ENCODE measurements at places on chromosomes 7 and 10.

DNA sequence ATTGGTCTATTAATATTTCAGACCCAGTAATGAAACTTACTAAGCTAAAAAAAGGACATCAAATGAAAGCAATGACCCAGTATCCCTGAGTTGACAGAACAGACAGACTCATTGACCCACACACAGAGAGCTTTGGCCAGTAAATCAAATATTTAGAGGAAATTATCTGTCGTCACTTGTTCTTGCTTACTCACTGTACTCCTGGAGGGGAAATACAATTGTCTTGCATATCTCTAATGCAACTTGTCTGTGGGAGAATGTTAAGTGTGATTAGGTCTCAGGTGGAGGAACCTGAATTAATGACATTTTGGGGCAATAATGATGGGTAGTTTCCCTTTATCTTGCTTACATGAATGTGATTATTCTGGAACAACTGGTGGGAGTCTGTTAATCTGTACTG, 80.4 kb downstream of the CUBN start:
- no peak for DNase-seq

DNA sequence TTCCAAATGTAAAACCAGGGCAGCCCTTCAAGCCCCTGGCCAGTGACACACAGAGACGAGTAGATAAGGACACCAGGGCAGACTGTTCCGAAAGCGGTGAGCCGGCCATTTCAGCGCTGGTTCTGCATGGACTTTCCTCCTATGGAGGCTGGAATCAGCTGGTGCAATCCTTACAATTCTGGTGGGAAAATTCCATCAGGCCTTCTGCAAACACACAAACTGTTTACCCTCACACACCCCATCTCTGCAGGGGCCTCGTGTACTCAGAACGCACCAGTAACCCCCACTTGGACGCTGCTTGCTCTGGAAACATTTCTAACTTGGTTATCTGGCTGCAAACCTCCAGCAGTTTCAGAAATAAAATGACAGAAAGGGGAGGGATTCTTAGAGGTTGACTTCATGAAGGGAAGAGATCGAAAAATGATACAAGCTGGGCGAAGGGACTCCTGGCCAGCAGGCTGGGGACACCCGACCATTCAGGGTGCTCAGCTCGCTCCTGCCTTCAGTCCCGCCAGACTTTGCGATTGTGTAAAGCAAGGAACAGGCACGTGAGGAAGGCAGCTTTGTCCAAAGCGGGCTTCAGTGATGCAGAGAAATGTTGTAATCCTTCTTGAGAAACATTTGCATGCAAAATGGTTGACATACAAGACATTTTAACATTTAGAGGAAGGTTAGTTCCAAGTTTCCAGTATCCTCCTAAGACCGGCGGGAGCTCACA, 19.7 kb upstream of the SHH start:
- no peak for DNase-seq

- no peak for DNase-seq
Observed at GRCh38 chr7:12569673-12570072, 847 bp upstream of the SCIN start.

- no peak for DNase-seq
Observed at GRCh38 chr10:113096128-113096996, 146.3 kb downstream of the TCF7L2 start.

GRCh38 chr10:15849316-15849715, 11.0 kb downstream of the MINDY3 start:
- no peak for DNase-seq

DNA sequence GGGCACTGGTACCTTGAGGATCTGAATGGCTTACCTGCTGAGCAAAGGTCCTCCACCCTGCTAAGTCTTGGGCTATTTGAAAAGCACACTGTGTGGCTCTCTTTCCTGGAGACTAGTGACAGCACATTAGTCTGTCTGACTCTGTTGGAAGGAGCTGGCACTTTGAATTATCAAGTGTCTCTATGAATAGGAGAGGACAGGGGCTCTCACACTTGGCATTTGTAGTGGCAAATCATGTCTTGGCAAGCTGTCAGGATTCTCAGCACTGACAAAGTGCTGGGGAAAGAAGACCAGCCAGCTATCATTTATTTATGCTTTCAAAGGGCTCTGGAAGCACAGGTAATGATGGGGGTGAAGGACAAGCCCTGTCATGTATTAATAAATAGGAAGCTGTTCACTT, 62.8 kb downstream of the MTPN start:
- no peak for DNase-seq

- DNase-seq, result no peak
Observed at GRCh38 chr7:77626586-77627308, 69.5 kb upstream of the RSBN1L start.
